NCI-H187 (cell line): ENCODE measurements at places on chromosomes 6 and 20.

GRCh38 chr6:144675231-144675861, 390.2 kb downstream of the UTRN start:
- DNase-seq, result peak; percentile 72

GRCh38 chr20:15380770-15381169, 1043.4 kb upstream of the FLRT3 start:
- DNase-seq, result no peak

DNA sequence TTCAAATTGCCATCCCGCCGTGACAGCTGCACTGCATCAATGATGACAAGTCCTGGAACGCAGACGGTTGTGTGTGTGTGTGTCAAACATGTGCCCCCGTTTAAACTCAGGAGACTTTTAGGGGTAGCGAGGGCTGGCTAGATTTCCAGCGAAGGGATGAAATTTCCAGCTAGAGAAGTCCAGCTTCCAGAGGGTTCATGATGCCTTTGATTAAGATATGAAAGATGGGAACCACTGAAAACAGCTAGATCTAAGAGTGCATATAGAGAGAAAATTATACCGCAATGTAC, 644 bp downstream of the KIZ start:
- DNase-seq, result no peak

DNA sequence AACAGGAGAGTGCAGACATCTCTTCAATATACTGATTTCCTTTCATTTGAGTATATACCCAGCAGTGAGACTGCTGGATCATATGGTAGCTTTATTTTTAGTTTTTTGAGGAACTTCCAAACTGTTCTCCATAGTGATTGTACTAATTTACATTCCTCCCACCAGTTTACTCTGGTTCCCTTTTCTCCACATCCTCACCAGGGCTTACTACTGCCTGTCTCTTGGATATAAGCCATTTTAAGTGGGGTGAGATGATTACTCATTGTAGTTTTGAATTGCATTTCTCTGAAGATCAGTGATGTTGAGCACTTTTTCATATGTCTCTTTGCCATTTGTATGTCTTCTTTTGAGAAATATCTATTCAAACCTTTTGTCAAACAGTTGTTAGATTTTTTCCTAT, 64.9 kb upstream of the HMGCLL1 start:
- no peak for DNase-seq

GRCh38 chr6:169957351-169957963, 206.0 kb downstream of the ERMARD start:
- no peak for DNase-seq

GRCh38 chr20:48411245-48411644, 416.6 kb downstream of the PREX1 start:
- DNase-seq, result no peak

GRCh38 chr6:35583893-35584688, 71.4 kb upstream of the TULP1 start:
- DNase-seq, result peak; percentile 50

GRCh38 chr6:125406741-125407140, 105.0 kb upstream of the HDDC2 start:
- DNase-seq, result no peak

- DNase-seq, result no peak
These were observed 284.8 kb downstream of the SMOC2 start for GRCh38 chr6:168725802-168726201.

DNA sequence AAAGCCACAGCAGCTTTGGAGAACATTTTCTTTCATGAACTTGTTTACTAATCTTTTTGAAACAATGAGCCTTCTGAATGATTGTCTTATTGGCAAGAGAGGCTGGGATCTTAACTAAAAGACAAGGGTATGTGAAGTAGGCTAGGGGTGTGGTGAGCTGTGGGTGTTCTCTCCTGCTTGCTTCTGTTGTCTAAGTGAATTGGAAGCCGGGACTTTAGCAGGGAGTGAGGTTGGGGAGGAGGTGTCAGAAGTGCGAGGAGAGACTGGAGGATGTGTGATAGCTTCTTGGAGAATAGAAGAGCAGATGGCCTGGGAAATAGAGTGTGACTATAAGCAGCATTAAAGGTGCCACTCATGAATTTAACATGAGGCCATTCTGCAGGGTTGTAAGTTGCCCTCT, 562.8 kb downstream of the UTRN start:
- no peak for DNase-seq

- no peak for DNase-seq
These were observed 199.3 kb downstream of the LRFN2 start for GRCh38 chr6:40387871-40388264.

DNA sequence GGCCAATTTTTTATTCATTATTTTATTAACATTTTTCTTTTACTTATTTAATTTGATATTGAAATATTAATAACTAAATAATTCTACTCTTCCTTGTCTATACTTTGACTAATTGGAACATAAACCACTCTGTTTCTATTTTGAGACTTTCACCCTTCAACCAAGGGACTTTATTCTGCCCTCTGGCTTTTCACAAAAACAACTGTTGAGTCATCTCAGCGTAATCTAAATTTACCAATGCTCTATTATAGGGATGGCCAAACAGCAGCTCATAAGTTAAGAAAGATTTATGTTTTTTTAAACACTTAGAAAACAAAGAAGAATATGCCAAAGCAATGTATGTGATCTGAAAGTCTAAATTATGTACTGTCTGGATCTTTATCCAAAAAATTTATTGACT, 46.7 kb downstream of the DOP1A start:
- DNase-seq, result no peak

DNA sequence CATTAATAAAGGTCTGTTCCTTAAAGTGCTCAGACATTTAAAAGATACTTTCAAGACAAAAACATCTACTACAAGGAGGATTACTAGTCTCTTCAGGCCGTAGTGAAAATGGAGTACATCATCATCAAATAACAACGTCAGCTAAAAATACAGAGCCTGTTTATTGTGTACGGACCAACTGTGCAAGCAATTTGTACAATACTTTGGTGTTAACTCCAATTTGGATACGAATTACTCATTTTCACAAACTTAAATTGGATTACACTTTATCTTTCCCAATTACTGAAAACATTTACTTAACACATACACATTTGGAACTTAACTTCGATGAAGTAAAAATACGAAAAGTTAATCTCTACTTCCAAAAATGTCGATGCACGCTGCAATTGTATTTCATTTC, 802 bp downstream of the CYP39A1 start:
- no peak for DNase-seq

DNA sequence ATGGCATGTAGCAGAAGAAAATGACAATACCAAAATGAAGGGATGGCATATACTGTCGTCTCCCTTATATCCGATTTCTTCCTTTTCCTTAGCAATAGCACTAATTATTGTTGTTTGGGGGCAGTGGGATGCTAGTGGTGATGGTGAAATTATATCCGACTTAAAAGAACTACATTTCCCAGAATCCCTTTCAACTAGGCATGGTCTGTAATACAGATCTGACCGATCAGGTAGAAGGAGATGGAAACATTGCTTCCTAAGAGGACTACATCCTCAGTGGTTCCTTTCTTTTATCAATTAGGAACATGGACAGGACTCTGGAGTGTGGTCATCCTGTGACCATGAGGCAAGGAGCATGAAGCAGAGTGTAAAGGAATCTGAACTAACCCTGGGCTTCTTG, 532.6 kb downstream of the CBLN4 start:
- no peak for DNase-seq

DNA sequence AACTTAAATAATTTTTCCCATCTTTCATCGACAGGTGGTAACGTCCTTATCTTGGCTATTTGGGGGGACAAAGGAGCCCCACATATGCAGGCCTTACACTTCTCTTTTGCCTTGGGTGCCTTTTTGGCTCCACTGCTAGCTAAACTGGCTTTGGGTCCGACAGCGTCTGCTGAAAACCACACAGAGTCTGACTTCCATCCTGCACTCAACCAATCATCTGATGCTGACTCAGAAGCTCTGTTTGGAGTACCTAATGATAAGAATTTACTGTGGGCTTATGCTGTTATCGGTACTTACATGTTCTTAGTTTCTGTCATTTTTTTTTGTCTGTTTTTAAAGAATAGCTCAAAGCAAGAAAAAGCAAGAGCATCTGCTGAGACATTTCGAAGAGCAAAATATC, 178.5 kb downstream of the SLC16A10 start:
- DNase-seq, result no peak

GRCh38 chr6:52815167-52816092, 11.8 kb upstream of the GSTA1 start:
- DNase-seq, result no peak

- no peak for DNase-seq
These were observed 341.6 kb downstream of the NRN1 start for GRCh38 chr6:5665173-5665572.

DNA sequence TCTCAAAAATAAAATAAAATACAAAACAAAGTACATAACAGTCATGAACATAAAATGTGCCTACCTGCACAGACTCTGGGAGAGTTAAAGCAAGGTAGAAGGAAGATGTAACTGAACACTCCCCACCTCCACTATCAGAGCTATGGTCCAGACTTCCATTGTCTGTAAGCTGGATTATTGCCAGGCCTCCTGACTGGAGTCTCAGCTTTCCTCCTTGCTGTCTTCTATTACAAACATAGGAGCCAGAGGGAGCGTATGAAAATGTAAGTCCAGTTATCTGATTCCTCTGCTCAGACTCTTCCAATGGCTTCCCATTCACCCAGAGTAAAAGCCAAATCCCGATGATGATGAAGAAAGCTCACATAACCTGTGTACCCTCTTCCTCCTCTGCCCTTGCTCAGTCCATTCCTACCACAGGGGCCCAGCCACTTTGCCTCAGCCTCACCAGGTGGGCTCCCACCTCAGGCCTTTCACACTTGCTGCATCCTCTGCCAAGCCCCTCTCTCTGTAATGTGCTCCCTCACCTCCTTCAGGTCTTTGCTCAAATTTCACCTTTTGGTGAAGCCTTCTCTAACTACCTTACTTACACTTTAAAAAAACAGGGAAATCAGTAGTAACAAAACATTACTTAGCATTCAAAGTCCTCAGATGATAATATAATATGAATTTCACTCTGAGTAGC, 194.1 kb downstream of the RIMS1 start:
- no peak for DNase-seq

- no peak for DNase-seq
These were observed 49.8 kb upstream of the ERVFRD-1 start for GRCh38 chr6:11161031-11161956.

GRCh38 chr6:76612954-76613353, 540.5 kb upstream of the IMPG1 start:
- DNase-seq, result no peak

GRCh38 chr6:160226118-160226591, 32.5 kb downstream of the SLC22A2 start:
- DNase-seq, result no peak

DNA sequence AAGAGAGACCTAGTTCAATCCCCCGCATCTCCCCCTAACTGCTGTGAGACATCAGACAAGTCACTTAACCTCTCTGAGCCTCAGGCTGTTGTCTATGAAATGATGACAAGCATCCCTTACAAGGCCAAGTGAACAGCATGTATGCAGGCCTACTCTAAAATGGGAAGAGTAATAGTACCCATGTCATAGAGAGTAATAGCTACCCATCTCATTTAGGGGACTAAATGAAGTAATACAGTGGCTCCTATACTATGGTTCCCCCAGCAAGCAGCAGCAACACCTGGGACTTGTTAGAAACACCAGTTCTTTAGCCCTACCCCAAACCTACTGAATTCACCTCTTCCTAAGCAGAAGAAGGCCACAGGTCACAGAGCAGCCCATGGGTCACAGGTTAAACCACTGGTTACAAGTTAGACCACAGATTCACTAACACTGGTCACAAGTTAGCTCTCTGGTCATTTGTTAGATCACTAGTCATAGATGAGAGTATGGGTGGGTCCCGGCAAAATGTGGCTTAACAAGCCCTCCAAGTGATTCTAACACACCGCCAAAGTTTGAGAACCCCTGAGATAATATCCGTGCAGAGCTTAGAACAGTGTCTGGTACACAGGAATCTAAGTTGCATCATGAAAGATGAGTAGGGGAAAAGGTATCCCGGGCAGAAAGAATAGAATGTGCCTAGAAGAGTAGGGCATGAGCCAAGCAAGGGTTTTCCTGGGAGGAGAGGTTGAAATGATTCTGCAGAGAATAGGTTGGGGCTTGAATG, 1.4 kb downstream of the DEFB124 start:
- DNase-seq, result no peak

DNA sequence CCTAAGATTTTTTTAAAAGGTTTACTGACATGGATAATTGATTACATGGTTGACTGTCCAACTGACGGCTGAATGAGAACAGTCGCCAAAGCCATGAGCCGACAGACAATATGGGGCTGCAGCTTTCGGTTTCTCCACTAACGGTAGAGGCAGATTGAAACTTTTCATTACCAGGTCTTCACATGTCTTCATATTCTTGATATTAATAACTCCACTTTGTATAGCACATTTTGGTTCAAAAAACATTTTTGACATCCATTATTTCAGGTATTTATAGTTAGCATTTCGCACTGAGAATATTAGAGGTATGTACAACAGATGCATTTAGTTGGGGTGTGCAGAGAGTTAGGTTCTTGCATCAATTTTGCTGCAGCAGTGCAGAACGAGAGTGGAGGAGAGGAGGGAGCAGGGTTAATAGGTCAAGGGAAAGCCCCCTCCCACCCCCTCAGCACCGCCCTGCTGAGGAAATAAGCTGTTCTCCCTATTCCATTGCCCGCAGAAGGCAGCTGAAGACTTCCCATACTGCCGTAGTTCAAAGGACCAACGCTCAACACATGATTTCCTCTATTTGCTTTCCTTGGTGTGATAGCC, 73.6 kb upstream of the ADTRP start:
- no peak for DNase-seq

GRCh38 chr6:157079771-157080170, 243.5 kb downstream of the TMEM242 start:
- DNase-seq, result no peak

DNA sequence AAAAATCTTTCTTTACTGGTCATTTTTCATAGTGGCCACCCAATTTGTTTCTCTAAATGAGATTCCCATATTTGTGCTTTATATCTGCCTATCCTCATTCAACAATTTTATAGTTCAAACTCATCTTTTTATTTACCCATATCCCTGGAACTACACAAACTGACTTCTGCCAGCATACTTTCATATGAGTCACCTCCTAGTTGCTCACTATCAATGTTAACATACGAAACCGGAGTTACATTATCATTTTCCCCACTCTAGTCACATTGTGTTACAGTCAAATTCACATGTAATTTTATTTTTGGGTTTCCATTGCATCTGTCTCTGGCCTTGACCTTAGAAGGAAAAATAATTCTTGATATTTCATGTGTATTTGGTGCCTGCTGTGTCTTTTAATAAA, 499.4 kb downstream of the MAFB start:
- no peak for DNase-seq
